ENCODE measurements at places on chromosomes 16 and 17.

DNA sequence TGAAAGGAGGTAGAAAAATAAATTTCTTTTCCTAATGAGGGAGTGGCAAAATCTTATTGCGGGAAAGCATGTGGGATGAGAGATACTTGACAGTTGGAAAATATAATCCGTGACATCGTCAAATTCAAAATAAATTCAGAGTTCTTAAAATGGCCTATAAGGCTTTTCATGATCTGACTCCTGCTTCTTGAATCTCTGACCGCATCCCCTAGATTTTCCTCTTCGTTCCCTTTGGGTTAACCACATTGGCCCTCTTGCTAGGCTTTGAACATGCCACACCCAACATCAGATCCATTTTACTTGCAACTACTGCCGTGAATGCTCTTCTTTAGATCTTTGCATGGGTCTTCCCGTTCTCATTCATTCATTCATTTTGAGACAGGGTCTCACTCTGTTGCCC is 50.1 kb downstream of the NF1 start:
- no peak for DNase-seq

DNA sequence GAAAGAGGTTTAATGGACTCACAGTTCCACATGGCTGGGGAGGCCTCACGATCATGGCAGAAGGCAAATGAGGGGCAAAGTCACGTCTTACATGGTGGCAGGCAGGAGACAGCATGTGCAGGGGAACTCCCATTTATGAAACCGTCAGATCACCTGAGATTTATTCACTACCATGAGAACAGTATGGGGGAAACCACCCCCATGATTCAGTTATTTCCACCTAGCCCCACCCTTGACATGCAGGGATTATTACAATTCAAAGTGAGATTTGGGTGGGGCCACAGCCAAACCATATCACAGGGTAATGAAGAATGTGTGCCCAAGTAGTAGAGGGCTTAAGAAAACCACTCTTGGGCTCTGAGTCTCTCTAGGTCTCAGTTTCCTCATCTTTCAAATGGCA is 85.1 kb downstream of the PRKCB start:
- DNase-seq = no peak

DNA sequence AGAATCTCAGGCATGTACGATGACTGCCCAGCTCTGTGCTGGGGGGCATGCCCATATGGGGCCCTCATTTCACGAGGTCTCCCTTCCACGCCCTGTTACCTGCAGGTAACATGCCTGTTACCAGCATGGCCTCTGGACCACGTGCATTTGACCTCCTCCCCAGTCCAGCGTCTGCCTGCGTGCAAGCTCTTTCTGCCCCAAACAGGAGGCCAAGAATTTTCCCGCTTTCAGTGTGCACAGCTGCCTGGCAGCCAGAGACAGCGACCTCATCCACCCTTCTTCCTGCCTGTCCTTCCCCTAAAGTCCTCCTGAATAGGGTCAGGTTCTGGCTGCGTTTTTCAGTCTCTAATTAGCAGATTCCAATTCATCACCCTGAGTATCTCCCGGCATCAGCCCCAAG is 306.5 kb upstream of the ZFHX3 start:
- no peak for DNase-seq

DNA sequence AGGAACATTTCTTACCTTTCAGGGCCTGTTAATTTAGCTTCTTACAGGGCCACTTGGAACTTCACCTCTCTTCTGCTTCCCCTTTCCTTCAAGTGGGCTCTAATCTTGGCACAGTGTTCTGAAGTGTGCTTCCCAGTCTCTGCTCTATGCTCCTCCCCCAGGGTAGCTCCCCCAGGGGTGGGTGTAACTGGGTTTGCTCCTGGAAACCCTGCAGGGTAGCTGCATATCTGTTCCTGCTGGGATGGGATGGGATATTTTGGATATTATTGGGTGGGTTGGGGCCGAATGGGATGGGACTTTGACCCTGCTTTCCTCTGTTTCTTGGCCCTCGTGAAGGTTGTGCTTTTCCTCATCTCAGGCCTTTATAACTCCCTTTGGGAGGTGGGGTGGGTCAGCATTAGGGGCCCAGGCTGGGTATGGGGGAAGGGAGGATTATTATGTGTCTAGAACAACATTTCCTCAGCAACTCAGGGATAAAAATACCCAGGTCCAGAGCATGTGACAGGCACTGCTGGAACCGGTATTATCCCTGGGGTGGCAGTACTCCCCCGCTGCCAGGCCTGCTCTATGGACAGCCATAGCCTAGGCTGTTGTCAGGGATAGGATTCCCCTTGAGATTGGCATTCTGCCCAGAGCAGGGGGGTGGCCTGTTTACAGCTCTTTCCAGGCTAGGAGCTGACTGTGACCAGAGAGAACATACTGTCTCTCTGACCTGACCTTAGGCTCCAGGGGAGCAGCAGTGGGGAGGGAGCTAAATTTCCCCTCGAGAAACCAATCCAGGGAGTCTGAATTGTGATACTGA is 5.0 kb downstream of the NFE2L1 start:
- no peak for DNase-seq

GRCh38 chr17:8520981-8521380 is 85.3 kb downstream of the NDEL1 start:
- DNase-seq = no peak

DNA sequence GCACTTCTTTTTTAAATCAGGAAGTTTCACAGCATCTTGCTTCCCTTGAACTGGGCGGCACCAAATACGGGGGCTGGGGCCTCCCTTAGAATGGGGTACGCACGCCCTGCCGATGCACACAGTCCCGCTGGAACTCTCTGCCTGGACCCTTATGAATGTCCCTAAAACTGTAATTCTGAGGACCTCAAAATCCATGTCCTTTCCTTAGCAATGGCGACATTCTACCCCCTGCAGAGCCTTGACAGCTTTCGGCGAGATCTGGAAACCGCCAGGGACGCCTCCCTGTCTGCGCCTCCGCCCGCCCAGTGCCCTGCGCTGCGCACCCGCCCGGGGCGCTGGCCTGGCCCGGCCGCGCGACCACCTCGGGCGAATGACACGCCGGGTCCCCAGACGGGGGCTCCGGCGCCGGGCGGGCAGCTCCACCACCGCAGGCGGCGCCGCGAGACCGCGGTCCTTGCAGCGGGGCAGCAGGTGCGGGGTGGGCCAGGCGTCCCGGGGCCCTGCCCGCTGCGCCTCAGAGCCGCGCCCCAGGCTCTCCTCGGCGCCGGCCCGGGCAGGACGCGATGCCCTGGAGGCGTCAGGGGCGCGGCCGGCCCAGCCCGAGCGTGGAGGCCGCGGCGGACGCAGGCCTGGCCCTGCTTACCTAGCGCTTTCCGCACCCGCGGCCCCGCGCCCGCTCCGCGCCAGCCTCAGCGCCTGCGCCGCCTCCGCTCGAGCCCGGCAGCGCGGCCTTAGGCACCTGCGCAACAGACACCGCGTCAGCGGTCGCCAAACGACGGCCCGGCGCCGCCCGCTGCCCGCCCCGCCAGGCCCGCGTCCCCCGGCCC is 548 bp downstream of the HAGH start:
- DNase-seq = peak; percentile 8

GRCh38 chr17:68446626-68447041 is 10.7 kb downstream of the WIPI1 start:
- DNase-seq = no peak

GRCh38 chr16:75420987-75421819 is 12.1 kb downstream of the CFDP1 start:
- DNase-seq = no peak

DNA sequence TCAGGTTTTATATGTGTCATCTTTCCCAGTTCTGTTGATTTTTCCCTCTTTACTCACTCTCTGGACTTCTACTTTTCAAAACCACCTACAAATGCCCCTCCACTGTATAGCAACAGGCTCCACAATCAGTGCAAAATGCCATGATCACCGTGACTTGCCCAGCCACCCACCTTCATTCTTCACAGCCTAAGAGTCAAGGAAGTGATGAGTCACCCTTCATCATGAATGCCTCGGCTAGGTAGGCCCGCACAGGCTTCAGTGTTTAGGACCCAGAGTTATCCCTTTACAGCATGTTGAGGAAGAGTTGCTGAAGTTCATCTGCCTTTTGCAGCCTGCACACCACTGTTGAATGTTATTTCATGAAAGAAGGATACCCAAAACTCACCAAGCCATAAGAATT is 158.6 kb downstream of the PMP22 start:
- no peak for DNase-seq

GRCh38 chr16:51313198-51313597 is 162.1 kb upstream of the SALL1 start:
- DNase-seq = no peak

DNA sequence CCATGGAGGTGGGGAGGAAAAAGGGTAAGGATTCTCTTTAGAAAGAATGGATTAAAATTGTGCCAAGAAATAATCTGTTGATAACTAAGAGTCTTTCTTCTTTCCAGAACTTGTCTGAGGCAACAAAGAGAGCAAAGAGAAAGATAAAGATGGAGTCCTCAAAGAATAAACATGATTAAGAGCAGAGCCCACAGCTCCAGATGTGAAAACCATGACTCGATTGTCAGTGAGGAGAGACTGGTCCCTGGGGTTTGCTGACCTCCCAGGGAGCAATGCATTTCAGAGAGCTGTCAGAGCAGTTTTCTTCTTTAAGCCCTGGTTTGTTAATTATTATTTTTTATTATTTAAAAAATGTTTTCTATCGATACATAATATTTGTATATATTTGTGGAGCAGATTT is 74.6 kb downstream of the TMEM100 start:
- no peak for DNase-seq

DNA sequence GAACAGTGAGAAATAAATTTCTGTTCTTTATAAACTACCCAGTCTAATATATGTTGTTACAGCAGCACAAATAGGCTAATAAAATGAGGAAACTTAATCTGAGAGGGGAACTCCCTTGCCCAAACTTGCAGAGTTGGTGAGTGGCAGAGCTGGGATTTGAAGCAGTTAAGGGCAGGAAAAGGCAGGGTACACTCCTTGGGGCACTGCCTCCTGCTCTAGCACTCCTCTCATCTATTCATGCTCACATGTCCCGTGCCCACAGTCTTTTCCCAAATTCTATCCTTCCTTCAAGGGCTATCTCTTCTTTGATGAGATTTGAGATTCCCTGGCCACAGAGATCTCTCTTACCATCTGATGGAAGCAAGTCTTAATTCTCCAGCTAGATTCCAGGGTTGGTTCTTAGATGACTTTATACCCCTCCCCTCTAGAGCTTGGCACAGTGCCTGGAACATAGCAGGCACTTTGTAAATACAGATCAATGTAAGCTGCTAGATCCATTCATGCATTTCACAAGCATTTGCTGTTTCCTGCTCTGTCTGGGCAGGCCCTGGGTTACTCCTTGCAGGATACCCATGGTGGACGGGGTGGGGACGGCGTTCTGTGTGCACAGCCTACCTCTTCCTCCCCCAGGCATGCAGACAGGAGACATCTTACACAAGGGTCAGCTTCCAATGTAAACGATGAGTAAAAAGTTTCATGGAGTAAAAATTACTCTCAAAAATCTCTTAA is 39.2 kb upstream of the ABCC12 start:
- DNase-seq = peak; percentile 7

- no peak for DNase-seq
Measured at GRCh38 chr17:64315032-64315490, 52.0 kb upstream of the TEX2 start.

GRCh38 chr16:75329943-75330342 is 78.5 kb upstream of the BCAR1 start:
- DNase-seq = no peak

DNA sequence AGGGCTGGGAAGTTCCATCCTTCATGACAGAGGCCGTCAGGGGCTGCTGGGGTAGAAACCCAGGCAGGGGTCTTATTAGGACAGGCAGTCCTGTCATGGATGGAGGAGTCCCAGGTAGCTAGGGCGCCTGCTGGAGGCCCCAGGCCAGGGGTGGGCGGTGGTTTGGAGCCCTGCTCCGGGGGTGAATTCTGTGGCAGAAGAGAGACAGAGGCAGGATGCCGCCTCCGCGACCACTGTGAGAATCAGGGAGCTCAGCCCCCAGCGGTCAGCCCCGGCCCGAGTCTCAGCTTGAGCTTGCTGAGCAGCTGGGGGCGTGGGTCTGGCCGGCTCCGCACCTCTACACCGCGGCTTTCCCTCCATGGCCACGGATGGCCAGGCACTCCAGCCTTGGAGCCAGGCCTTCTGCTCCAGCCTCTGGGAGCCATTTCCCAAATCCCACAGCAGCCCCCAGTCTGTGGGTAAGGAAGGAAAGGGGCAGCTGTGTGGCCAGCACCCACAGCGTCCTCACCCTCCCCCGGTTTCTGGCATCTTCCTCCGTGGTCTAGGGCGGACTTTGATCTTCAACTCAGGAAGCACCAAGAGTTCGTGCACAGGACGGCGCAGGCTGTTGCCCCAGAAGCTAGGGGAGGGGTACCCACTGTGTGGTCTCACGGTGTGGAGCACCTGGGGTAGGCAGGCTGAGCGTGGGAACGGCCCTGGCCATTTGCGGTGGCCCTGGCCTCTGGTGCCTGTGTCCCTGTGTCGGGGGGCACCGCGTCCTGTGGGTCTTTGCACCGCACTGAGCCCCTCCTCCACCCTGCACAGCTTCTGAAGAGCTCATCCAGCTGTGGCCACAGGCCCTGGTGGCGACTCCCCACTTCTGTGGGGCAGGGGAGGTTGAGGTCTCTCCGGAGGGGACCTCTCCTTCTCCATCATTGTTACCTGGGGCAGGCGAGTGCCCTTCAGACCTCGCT is 14.1 kb downstream of the CD7 start:
- no peak for DNase-seq

GRCh38 chr16:52597073-52597771 is 50.3 kb upstream of the TOX3 start:
- DNase-seq = no peak

DNA sequence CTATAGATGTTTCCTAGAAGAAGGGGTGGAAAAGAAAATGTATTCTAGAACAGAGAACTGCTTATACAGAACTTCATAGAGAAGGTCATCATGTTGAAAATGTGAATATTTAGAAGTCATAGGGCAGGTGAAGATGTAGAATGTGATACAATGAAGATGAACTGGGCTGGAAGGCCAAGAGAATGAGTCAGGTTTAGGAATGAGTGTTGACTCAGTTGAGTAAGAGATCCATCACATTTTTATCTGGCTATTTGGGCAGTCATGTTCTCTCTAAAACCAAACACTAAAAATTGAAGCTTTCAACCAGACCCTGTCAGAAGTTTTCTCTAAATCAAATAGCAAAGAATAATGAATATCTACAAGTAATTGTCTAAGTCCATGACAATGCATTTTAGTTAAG is 660.5 kb downstream of the KCNJ2 start:
- no peak for DNase-seq

DNA sequence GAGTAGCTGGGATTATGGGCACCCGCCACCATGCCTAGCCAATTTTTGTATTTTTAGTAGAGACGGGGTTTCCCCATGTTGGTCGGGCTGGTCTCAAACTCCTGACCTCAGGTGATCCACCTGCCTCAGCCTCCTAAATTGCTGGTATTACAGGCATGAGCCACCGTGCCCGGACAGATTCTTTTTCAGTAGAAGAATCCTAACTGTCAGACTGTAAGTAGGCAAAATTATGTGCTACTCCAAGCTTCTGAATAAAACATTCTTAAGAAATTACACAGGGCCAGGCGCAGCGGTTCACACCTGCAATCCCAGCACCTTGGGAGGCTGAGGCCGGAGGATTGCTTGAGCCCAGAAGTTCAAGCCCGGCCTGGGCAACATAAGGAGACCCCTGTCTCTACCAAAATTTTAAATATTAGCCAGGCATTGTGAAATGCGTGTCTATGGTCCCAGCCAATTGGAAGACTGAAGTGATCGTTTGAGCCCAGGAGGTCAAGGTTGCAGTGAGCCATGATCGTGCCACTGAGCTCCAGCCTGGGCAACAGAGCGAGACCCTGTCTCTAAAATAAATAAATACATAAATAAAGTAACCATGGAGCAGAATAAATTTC is 66.7 kb upstream of the KIFC3 start:
- no peak for DNase-seq

- DNase-seq = no peak
Measured at GRCh38 chr16:31488468-31489297, 5.8 kb downstream of the SLC5A2 start.
